Left colon (tissue), 2 donors: ENCODE measurements at places on chromosomes 7 and 10. TPM values are rescaled to one million over a fixed set of nuclear protein-coding genes. Genes with fewer than 3 reads are reported as not detected.
A peak's percentile ranks its signal among the peaks of the same experiment; 100 is the strongest.

FAM237B gene
- total RNA-seq, result not detected

ADD3 gene
- total RNA-seq, result 143 TPM

CNNM1 gene
- 0.24 TPM for total RNA-seq

HABP2 gene
- not detected for total RNA-seq

CHCHD3 gene
- 95.6 TPM for total RNA-seq

LRRN3 gene
- total RNA-seq, result 0.20 TPM

PRSS58 gene
- total RNA-seq, result not detected

CCL24 gene
- 7.4 TPM for total RNA-seq

LRMDA gene
- total RNA-seq, result 10.6 TPM

SLC39A12 gene
- total RNA-seq, result not detected

MYL10 gene
- total RNA-seq, result not detected

FAM221A gene
- 13.5 TPM for total RNA-seq

FAM149B1 gene
- total RNA-seq, result 20.0 TPM

PRSS1 gene
- not detected for total RNA-seq

LDB3 gene
- 0.31 TPM for total RNA-seq

UCN3 gene
- total RNA-seq, result 4.5 TPM

DNA sequence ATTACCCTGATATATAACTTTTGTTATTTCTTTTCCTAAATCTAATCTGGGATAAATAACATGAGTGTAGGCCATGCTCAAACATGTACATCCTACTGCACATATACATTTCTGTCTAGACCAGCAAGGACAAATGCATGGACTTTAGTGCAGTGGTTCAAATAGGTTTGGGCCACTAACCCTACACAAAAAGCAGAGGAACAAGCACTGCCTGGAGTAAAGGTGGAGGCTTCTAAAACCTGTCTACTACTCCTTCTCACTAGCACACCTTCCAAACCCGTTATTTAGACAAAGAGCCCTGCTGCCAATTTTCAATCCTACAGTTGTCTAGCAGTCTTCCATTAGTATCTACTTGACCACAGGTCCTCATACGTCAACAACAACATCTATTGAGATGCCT, 34.8 kb downstream of the SGCE start:
- DNase-seq, result no peak

- DNase-seq, result peak; percentile 28
Measured at GRCh38 chr10:69048103-69048502, 39.8 kb upstream of the SRGN start.

GRCh38 chr10:50310560-50311174, 59.4 kb upstream of the ASAH2 start:
- DNase-seq, result no peak

DNA sequence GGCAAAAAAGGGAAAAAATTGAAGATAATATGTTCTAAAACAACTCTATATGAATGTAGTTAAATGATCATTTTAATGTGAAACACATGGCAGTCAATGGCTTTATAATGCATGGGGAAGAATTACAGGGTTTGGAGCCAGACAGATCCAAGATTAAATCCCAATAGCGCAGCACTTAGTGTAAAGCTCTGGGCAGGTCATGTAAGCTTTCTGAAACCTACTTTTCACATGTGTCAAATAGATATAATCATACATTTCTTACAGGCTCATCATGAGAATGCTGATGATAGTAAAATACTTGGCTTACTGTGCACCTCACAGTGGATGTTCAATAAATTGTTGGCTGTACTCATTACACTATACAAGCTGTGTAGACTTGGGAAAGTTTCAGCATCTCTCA, 48.0 kb upstream of the ZNF365 start:
- DNase-seq, result no peak

- no peak for DNase-seq
Measured at GRCh38 chr10:118913825-118914224, 115.7 kb upstream of the NANOS1 start.

GRCh38 chr10:29269486-29269885, 19.4 kb upstream of the LYZL1 start:
- no peak for DNase-seq

- DNase-seq, result no peak
Measured at GRCh38 chr10:11046776-11047160, 29.1 kb downstream of the CELF2 start.

DNA sequence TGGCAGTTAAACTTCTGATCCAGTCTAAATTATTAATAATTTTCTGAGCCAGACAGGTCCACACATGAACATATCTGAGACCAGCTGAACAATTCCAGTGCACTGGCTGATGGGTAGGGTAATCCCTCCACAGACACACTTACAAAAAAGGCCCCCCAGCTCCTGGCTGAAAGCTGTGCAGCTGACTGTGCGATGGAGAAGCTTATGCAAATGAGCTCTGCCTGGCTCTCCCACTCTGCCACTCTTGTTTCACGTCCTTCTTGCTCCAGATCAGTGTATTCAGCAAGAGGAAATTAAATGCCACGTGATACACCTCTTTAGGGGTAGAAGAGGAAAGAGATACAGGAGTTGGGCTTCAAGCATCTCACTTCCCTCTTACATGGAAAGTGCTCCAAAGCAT, 76.4 kb upstream of the FEZF1 start:
- DNase-seq, result no peak

DNA sequence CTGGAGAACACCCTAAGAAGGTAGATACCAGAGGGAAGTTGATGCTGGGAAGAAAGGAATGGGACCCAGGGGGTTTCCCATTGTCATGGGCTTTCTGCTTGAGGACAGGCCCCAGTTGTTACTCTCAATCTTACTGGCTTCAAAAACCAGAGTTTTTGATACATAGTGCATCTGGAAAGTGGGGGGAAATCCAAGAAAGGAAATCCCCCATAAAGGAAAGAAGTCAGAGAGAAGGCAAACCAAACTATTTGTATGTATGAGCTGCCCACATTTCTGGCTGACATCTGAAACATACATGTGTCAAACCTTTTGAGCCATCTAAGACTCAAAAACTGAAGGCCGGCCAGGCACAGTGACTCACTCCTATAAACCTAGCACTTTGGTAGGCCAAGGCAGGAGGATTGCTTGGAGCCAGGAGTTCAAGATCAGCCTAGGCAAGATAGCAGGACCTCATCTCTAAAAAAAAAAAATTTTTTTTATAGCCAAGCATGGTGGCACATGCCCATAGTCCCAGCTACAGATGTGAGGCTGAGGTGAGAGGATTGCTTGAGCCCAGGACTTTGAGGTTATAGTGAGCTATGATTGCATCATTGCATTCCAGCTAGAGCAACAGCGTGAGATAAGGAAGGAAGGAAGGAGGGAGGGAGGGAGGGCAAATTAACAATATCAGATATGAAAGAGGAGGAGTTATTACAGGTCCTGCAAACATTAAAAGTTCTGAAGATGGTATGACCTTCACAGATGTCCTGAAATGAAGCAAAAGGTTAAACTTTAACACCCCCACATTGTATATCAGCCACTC, 6.7 kb upstream of the COA1 start:
- no peak for DNase-seq

- peak; percentile 4 for DNase-seq
Measured at GRCh38 chr10:5557799-5558771, 33.3 kb downstream of the CALML3 start.

DNA sequence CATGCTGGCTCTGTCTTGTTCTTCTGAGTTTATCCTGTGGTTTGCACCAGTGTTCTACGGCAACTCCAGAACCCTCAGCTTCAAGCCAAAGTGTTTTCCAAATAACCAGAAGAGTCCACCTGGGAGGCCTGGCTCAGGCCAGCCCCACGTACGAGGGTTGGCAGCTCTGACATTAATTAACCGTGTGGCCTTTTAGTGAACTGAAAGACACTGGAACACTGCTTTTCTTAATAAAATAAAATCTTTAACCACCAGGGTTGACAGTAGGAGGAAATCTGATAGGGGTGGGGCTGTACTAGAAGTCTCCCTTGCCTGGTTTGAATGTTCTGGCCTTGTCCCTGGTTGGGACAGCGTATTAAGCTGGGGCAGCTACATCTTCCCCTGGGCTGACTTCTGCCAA, 64.9 kb downstream of the SYPL1 start:
- no peak for DNase-seq

GRCh38 chr10:90199093-90199492, 497.7 kb downstream of the KIF20B start:
- DNase-seq, result no peak

GRCh38 chr10:103451831-103452505, at the start of gene CALHM2:
TSS of gene CALHM2 (minus strand) at chr10:103452370. CDS start at chr10:103449941, 2,429 bp downstream.
- DNase-seq, result peak; percentile 45

DNA sequence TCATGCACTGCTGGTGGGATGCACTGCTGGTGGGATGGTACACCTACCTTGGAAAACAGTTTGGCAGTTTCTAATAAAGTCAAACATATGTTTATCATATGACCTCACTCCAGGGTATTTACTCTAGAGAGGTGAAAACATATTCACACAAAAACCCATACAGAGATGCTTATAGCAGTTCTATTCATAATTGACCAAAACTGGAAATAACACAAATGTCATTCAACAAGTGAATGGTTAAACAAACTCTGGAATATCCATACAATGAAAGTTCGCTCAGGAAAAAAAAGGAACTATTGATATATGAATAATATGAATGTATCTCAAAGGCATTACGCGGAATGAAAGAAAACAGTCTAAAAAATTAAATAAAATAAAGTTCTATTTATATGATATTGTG, 19.5 kb downstream of the CCDC71L start:
- no peak for DNase-seq

GRCh38 chr7:145219461-145219860, 383.6 kb upstream of the TPK1 start:
- no peak for DNase-seq

GRCh38 chr10:59713196-59713821, 3.7 kb upstream of the SLC16A9 start:
- no peak for DNase-seq

GRCh38 chr10:8172604-8173003, 118.1 kb downstream of the GATA3 start:
- DNase-seq, result no peak

- no peak for DNase-seq
Measured at GRCh38 chr7:156497776-156498509, 142.6 kb upstream of the RNF32 start.

- DNase-seq, result no peak
Measured at GRCh38 chr7:84705079-84705478, 481.8 kb downstream of the SEMA3D start.

- DNase-seq, result no peak
Measured at GRCh38 chr7:157539521-157539920, 202.7 kb downstream of the DNAJB6 start.

DNA sequence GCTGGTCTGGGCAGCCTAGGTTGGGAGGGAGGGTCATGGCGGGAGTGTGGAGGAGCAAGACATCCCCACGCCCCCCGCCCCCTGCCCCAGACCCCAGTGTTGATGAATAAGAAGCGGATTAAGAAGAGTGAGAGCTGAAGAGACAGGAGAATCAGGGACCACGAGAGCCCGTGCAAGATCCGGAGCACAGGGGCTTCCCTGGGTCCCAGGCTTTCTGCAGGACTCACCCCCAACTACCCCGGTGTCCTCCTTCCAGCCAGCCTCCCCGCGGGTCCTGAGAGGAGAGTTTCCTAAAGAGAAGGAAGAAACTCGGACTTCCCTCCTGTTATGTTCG, 20.1 kb downstream of the GHRHR start:
- no peak for DNase-seq

DNA sequence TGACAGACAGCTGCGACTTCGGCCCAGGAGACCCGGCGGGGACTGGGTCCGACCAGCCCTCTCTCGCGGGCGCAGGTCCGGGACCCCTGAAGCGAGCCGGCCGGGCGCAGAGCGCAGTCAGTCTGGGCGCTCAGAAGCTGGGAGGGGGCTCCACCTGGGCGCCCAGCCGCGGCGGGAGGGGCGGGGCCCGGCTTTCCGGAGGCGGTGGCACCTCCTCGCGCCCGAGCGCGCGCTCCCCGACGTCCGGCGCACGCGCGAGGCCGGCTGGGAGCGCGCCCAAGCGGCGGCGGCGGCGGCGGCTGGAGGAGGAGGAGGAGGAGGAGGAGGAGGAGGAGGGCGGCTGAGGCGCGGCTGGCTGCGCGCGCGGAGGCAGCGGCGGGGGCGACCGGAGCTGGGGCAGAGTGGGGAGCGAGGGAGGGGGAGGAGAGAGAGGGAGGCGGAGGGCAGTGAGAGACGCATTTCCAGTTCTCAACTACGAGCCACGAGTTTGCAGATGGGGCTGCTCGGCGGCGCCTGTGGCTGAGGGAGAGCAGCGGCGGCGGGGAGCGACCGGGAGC, at the start of gene PALS2:
Gene PALS2 (plus strand): TSS at position 456 of the 557 bp plus-strand sequence. CDS start 50,216 bp downstream, outside the sequence.
- peak; percentile 81 for DNase-seq

DNA sequence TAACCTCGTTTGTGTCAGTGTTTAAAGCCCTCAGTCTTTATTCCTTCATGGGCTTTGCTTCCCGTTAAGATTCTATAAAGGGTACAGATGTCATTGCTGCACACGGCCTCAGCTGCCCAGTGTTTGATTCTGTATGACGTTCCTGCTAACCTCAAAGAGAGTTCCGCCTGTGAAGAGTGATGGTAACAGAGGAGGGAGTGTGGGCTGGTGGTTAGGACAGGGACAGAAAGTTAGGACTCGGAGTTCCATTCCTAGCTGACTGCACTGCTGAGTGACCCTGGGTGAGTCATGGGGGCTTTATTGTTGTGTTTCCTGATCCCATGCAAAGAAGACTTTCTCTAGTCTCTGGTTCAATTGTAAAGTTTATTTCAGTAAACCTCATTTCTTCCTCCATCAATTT, 227.1 kb downstream of the DYNC1I1 start:
- DNase-seq, result no peak

DNA sequence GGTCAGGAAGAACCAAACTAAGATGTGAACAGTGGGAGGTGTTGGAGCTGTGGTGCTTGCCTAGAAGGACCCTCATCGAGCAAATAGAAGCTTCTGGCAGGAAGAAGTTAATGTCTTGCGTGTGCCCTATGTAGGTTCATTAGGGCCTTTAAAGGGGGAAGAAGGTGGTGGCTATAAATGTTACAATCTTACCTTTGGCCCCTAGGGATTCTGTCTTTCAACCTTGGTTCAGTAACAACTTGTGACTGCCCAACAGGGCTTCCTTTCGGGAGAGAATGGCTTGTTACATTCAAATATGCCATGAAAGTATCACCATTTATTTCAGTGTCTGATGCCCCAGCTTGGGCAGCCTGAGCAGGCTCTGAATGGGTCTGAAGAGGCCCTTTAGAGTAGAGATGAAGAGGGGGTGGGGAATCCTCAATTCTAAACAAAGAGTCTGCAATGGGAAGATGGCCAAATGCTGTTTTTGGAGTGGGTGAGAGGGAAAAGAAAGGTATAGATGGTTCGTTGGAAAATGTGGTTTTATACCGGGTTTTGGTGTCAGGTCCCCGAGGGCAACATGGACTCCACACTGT, 108.0 kb downstream of the TCF7L2 start:
- no peak for DNase-seq

- peak; percentile 83 for DNase-seq
Measured at GRCh38 chr7:55078465-55079372, 59.9 kb downstream of the EGFR start.

- no peak for DNase-seq
Measured at GRCh38 chr10:61798713-61799112, 102.8 kb upstream of the ARID5B start.
